IMR-90 (cell line): ENCODE measurements at places on chromosomes 3 and 15. TPM values are rescaled to one million over a fixed set of nuclear protein-coding genes. Genes with fewer than 3 reads are reported as not detected.
A peak's percentile ranks its signal among the peaks of the same experiment; 100 is the strongest.

DNA sequence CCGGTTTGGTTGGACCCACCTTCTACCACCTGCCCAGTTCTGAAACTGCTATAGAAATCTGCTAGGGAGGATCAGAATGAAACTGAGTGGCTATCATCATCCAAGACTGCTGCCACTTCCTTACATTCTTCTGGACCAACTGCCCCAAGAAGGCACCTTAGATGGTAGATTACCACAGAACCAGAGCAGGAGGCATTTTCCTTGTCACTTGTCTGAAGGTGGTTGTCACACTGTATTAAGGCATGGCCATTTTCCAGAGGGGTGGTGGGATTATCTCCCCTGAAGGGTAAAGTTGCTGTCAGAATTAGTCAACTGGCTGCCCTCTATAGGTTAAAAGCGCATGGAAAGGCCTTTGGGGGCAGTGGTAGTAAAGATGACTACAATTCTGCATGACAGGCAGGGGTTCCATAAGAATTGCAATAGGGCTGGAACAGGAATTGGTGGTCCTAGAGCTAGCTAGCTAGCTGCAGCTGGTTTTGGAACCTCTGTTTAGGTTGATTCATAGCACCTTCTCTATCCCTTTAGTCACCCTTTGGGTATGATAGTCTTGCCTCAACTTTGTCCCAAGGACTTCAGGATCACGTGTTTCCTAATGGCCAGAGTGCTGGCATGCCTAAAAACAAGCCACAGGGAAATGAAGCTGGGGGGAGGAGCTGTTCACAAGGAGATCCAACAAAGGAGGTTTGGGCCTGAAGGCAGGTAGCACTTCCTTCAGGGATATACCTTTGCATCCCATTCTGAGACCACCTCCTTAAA lies 4.8 kb upstream of the CSPG5 start:
- DNase-seq, result peak; percentile 19

CPNE9 gene
- not detected in 2 replicates for total RNA-seq

DNA sequence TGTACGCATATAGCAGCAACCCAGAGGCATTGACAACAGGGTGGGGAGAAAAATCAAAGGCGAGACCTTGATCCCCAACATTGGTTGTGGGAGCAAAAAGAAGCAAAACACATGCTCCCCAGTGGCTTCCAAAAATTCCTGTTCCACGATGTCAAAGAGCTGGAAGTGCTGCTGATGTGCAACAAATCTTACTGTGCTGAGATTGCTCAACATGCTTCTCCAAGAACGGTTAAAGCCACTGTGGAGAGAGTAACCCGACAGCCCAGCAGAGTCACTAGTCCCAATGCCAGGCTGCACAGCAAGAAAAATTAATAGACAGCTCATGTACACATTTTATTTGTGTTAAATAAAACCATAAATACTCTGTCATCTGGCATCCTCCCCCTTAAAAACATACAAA lies 179.9 kb upstream of the PFN2 start:
- peak; percentile 47 for DNase-seq

SHC4 gene
- 2.5 and 2.7 TPM in 2 replicates for total RNA-seq

DNA sequence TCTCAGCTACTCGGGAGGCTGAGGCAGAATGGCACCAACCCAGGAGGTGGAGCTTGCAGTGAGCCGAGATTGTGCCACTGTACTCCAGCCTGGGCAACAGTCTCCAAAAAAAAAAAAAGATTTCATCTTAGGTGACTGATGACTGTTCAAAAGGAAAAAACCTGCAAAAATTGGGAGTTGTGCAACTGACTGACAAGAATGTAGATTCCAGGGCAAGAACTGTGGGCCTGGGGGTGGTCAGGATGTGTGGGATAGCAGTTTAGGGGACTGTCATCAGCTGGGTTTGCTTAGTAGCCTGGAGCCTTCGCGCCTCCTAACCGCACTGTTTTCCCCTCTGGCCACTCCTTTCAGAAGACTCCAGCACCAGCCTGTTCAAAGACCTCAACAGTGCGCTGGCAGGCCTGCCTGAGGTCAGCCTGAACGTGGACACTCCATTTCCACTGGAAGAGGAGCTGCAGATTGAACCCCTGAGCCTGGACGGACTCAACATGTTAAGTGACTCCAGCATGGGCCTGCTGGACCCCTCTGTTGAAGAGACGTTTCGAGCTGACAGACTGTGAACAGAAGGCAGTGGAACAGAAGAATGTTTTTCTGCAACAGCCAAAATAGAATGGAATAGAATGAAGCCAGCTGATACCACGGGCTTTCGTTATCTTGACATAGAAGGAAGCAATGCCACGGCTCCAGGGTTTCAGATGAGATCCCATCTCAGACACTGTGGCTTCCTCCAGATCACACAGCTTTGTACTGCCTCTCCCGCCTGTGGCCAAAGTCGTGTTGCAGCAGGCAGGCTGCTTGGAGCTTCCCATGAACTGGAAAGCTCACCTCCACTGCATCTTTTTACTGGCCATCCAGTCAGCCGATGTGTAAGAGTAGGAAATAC lies 75.3 kb upstream of the BLM start:
- no peak for DNase-seq

GRCh38 chr15:52765785-52766184 lies 24.4 kb downstream of the ONECUT1 start:
- peak; percentile 6 for DNase-seq
